ENCODE measurements at places on chromosomes 13 and 19. TPM values are rescaled to one million over a fixed set of nuclear protein-coding genes. Genes with fewer than 3 reads are reported as not detected.

The ZNF766 gene
- 11.7 TPM for total RNA-seq

The NLRP5 gene
- total RNA-seq: not detected

The PLPP2 gene
- total RNA-seq: 0.48 TPM

The CD320 gene
- total RNA-seq: 49.7 TPM

The FPR3 gene
- 0.60 TPM for total RNA-seq

The PSG11 gene
- total RNA-seq: not detected

The FLT3LG gene
- total RNA-seq: 8.0 TPM

The PNMA8B gene
- total RNA-seq: not detected

The IL17D gene
- 0.10 TPM for total RNA-seq

The MYO9B gene
- 36.9 TPM for total RNA-seq

The PNMA8A gene
- not detected for total RNA-seq

The SSC5D gene
- 3.6 TPM for total RNA-seq

All from RPMI7951 (cell line).